GM04503 (cell line): ENCODE measurements at places on chromosomes 1 and 21.

GRCh38 chr1:14136881-14137280, 436.9 kb downstream of the PRDM2 start:
- DNase-seq, result no peak

DNA sequence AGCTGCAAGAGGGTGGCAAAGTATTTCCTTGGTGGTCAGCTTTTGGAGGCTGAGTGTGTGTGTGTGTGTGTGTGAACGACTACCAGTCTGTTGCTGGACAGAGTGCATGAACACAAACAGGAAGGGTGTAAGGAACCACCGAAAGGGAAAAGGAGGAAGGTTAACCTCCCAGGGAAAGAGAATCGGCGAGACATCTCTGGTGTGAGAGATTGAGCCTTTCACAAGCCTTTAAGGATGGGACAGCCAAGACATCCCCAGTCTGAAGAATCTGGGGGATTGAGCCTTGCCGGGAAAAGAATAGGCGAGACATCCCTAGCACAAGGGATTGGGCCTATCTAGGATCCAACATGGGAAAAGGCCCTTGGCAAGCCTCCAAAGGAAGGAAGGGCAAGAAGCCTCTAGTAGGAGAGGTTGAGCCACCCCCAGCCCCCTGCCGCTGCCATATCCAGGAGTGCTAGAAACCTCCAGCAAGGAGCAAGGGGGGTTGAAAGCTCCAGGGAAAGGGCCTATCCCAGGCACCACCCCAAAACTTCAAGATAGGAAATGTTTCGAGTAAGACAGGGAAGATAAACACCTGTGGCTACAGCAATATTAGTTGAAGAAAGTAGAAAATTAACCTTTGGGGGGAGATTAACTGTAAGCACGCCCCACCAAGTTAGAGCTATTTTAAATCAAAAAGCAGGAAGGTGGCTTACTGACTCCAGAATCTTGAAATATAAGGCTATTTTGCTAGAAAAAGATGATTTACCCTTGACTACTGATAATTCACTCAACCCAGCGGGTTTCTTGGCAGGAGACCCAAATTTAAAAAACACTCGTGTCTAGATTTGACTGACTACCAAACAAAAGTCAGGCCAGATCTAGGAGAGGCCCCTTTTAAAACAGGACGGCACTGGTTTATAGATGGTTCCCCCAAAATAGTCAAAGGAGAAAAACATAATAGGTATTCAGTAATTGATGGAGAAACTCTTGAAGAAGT, 3.2 kb downstream of the TEX50 start:
- DNase-seq, result no peak

DNA sequence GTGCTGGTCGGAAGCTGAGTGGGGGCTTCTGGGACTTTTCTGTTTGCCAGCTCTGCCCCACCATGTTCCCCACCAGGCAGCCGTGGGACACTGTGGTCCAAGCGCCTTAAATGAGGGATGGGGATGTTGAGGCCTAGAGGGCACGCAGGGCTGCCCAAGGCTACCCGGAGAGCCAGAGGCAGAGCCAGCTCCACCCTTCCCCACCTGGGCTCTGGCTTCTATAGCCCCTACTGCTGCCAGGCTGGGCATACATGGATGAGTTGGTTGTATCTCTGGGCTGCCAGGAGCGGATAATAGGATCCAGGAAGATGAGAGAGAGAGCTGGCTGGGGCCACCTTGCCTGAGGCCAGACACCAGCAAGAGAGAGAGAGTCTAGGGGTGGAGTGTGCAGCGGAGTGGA, 49.4 kb downstream of the PTPRU start:
- DNase-seq, result no peak

DNA sequence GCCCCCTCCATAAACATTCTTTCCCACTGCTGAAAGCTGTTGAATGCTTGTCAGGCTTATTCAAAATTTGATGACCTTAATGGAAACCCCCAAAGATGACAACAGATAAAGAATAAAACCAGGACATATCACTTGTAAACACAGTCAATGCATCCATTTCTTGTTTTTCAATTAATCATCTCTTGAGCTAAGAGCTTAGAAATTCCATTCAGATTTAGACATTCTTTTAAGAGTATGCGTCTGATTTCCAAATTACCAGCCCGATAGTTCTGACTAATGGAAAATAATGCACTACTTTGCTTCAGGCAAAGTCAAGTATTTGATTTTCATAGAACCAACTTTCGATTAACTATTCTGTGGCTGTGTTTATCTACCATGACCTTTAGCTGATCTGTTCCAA, 100.6 kb upstream of the RUNX1 start:
- DNase-seq, result no peak

DNA sequence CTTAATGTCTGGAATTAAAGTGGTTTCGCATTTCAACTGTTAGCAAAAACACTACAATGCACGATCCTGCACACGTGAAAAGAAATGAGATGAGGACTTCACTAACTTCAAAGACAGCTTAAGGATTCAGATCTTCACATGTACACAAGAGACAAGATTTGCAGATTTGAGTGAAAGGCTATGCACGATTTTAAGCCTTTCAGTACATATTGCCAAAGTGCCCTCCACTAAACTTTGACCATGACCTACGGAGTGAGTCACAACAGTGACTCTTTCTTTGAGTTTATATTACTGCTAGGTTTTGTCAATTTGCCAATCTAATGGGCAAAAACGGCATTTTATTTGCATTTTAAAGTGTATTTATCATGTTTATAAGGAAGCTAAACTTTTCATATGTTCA, 41.2 kb upstream of the CR1L start:
- DNase-seq, result no peak

DNA sequence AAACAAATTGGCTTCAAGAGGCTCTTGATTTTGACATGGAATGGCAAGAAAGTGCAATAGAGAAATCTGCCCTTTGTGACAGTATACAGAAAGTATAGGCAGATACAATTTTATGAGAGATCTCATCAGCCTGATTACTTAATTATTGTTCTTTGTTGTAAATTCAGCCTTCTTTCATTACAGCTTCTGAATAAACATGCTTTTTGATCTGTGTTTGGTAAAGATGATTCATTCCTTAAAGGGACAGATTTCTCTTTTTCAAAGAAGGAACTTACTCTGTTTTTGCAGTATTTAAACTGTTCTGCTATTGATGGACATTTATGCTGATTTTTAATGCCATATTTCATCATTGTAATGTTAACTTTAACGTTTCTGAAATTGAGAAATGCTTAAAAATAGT, 13.7 kb upstream of the MPC2 start:
- no peak for DNase-seq

DNA sequence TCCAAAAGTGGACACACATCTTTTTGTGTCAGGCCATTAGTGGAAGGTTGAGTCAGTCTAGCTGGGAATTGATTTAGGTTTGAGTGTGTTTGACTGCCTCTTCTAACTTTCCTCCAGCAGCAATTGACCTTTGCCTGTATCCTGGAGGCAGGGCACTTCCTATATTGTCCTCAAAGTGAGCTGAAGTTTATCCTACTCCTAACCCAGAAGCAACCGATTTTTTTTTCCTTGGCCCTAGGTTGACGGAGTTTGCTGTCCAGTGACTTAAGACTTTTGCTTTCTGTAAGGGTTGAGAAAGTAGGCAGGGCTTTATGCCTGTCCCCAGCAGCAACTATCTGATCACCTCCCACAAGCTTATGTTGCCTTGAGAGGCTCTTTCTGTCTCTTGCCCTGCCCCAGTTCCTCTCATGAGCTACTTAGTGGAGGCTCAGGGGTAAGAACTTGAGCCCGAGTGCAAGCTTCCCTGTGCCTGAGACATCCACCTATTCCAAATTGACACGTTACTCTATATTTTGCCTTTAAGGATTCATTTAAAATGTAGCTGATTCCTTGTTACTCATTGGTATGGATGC, 30.9 kb downstream of the SLC35F3 start:
- DNase-seq, result no peak

DNA sequence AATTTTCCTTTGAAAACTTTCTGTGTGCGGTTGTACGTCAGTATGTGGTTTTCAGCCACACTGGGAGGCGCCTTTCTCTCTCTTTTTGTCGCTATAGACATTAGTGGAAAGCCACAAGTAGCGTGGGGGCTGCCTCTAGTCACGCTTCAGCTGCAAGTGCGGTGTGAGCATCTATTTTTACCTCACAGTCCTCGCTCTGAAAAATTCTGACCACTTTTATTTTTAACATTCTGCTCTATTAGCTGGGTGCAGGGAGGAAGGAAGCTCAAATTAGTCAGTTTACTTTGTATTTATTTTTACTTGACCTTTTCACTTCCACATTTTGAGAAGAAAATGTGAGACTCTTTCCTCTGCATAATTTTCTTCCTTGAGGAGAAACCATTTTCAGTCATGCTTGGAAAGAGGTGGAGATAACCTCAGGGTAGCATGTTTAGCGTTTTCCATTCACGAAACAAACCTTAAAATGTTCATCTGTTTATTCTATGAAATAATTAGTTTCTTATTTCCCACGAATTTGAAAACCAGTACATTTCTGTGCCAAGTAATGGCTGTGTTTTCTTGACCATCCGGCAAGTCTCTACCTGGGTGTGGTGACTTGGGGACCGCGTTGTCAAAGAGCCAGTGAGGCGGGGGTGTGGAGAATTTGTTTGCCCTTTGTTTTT, 35.6 kb downstream of the ADARB1 start:
- no peak for DNase-seq

DNA sequence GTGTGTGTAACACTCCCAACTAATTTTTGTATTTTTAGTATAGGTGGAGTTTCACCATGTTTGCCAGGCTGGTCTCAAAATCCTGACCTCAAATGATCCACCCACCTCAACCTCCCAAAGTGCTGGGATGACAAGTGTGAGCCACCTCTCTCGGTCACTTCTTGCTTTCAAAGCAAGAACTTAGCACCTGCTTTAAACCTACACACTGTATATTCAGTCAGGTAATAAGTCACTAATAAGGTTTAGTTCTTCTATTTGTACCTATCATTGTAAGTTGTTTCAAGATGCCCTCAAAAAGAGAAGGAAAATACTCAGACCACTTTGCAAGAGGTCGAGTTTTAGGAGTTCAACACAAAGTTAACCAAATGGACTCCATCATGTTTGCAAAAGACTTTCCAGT, 431.3 kb downstream of the MRPL39 start:
- DNase-seq, result no peak

DNA sequence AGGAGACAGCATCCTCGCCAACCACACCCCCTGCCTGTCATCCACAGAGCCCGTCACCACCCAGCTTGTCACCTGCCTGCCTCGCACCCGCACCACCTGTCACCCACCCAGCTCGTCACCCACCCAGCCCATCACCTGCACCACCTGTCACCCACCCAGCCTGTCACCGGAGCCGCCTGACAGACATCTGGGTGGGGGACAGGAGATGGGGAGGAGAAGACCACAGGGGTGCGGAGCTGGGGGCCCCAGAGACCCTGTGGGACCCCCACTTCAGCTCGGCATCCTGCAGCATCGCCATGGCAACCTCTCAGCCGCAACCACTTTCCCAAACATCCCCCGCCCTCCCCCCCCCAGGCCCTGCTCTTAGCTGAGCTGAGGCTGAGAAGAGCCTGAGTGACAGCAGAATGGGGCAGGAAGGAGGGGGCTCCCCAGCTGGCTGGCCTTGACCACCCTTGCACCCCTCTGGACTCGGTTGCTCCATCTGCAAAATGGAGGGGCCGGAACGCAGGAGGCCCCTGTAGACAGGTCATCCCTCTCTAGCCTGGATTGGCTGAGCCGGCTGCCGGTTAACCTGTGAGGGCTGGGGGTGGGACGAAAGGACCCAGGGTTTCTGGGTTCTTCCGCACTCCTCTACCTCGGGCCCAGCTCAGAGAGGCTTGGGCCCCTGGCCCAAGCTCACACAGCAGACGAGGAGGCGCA, 11.6 kb downstream of the AHDC1 start:
- DNase-seq, result no peak

- no peak for DNase-seq
Observed at GRCh38 chr1:41842993-41843755, 75.5 kb downstream of the HIVEP3 start.

DNA sequence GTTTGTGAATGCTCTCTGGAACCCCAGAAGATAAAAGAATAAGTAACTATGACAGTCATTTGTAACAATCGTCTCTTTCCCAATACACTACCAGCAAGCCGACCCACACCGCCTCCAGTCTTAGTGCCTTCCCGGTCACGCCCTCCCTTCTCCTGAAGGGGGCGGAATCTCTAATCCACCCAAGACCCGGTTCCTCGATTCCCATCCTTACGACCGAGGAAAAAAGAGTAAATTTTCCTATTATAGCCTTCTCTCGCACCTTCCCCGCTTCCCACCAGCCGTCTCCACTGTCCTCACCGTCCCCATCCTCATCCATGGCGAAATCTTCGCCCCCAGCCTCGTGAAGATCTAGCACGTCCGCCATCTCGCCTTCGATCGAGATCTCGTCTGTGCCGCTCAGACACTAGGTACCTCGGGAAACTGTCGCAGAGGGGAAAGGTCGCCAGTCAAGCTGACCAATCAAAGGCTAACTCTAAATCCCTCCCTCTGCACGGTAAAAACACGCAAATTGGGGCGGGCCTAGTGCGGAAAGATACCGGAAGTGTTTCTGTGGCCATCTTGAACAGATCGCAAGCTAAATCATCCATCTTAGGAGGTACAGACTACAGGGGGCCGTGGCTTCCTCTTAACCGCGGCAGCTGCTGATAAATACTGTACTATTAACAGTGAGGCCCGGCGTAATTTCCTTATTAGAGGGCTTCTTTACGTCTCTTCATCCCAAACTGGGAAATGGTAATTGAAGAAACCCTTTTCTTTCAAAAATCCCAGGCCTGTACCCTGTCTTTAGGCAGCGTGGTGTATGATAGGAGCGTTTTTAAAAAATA, at the start of gene RBM8A:
TSS of gene RBM8A (minus strand) at position 422 of the 824 bp plus-strand sequence. CDS start at position 364, 58 bp downstream.
- peak; percentile 95 for DNase-seq

DNA sequence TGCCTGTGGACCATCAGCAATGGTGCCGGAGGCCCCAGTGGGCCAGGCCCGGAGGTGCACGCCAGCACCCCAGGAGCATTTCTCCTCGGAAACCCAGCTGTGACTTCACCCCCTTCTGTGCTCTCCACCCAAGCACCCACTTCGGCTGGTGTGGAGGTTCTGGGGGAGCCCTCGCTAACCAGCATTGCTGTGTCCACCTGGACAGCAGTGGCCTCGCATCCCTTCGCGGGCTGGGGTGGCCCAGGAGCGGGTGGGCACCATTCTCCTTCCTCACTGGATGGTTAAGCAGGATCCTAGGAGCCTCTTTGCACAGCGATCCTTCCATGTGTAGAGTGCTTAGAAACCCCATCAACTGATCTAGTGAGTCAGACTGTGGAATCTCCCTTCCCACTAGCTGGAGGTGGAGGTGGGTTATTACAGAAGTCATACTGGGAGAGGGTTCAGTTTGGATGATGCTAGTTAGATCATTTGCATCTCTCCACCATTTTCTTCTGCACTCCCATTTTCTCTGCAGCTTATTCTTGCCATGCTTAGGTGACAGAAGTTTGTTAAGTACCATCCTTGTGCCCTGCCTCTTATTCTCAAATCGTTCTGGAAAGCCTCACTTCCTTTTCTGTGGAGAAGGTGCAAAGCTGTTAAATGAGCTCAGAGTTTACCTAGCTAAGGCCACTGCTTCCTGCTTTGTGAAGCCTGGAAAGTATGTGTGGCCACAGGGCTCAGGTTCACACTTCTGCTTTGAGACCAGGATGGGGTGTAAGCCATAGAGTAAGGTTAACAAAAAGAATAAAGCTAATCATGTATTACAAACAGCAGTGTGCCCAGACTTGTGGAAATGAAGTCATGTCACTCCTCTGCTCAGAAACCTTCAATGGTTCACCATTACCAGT, 32.3 kb downstream of the TBX19 start:
- DNase-seq, result no peak
